ENCODE measurements at places on chromosomes 5 and 9.

DNA sequence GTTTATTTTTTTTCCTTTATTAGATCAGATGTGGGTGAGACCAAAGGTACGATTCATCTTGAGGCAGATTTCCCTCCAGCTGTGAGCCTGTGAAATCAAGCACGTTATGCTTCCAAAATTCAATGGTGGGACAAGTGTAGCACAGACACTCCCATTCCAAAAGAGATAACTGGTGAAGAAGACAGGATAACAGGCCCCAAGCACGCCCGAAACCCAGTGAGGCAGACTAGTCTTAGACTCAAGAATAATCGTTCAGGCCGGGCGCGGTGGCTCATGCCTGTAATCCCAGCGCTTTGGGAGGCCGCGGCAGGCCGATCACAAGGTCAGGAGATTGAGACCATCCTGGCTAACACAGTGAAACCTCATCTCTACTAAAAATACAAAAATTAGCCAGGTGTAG is 36.8 kb upstream of the COL5A1 start:
- no peak for DNase-seq

GRCh38 chr5:173108914-173109313 is 35.4 kb upstream of the BNIP1 start:
- DNase-seq, result no peak

GRCh38 chr5:136037001-136037705 is 8.4 kb downstream of the TGFBI start:
- no peak for DNase-seq

- no peak for DNase-seq
Observed at GRCh38 chr5:135547590-135548254, 12.0 kb upstream of the NEUROG1 start.

- no peak for DNase-seq
Observed at GRCh38 chr5:128665747-128666355, 127.8 kb upstream of the FBN2 start.

GRCh38 chr9:136028760-136029470 is 66.2 kb downstream of the NACC2 start:
- DNase-seq, result no peak

- no peak for DNase-seq
Observed at GRCh38 chr5:6573651-6574101, 59.2 kb downstream of the NSUN2 start.

GRCh38 chr9:113574441-113575262 is 111.1 kb downstream of the RGS3 start:
- no peak for DNase-seq

DNA sequence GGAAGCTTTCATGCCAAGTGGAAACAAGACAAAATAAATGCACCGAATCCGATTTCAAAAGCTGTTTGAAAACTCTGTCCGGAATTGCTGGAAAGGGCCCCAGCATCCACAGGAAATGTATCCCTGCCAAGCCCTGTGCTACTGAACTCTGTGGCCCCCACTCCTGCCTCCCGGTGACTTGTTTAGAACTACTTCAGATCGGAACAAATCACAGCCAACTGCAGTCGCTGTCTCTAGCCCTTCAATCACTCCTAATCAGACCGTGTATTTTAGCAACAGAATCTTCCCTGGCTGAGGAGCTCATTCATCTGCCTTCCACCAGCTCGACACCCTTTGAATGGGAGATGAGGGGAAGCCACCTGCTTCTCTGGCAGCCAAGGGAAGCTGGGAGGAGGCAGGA is 94.1 kb downstream of the KCNIP1 start:
- DNase-seq, result no peak

- DNase-seq, result peak; percentile 24
Observed at GRCh38 chr9:14383294-14383693, 69.4 kb upstream of the NFIB start.

DNA sequence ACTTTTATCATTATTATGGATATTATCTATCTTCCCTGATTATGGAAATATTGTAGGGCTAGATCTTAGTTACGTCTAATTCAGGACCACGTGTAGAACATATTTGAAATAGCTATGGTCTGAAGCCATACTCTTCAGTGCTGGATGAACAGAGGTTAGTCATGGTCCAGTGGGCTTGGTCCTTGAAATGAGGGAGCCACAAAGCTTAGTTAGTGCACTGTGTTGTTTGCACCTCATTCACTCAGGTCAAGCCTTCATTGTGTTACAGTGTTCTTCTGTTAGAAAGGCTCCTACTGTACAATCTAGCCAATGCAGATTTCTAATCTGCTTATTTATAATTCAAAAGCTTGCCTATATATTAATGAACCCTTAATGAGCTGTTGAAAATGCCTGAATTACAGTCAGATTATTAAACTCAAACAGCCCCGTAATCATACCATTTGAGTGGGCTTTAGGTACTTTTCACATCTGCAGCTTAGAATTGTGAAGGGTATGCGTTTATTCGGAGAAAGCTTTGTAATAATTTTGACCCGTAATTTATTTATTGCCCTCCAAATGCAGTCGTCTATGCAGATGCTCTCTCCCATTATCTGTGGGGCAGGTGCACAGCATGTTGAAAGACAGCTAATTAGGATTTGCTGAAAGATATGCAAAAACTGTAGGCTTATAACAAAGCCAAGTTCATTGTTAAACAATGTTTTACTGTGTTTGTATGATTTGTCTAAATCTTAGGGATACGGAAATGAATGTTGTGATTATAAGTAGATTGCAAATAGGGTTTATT is 164.9 kb downstream of the PBX3 start:
- peak; percentile 38 for DNase-seq

GRCh38 chr5:88145611-88146467 is 122.8 kb downstream of the TMEM161B start:
- no peak for DNase-seq

GRCh38 chr5:14179446-14179845 is 36.3 kb downstream of the TRIO start:
- DNase-seq, result no peak

- DNase-seq, result no peak
Observed at GRCh38 chr5:57171816-57172465, 1.9 kb upstream of the GPBP1 start.

- no peak for DNase-seq
Observed at GRCh38 chr9:89518466-89519365, 20.8 kb upstream of the SEMA4D start.

DNA sequence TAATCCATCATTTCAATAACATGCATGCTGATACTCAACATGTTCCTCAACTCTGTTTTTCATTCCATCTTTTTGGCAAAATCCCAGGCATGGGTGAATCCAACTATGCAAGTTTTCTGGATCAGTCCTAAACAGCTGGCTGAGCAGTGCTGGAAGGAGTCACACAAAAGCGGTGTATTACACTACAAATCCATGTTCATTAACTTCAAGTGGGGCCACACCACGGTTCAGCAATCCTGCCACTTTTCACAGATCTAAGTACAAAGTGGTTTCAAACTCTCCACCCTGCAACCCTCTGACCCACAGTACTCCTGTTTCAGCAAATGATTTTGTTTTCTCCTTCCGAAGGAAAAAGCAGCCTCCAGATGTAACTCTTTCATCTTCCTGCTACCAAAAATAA is 222.5 kb downstream of the EPB41L4A start:
- no peak for DNase-seq

DNA sequence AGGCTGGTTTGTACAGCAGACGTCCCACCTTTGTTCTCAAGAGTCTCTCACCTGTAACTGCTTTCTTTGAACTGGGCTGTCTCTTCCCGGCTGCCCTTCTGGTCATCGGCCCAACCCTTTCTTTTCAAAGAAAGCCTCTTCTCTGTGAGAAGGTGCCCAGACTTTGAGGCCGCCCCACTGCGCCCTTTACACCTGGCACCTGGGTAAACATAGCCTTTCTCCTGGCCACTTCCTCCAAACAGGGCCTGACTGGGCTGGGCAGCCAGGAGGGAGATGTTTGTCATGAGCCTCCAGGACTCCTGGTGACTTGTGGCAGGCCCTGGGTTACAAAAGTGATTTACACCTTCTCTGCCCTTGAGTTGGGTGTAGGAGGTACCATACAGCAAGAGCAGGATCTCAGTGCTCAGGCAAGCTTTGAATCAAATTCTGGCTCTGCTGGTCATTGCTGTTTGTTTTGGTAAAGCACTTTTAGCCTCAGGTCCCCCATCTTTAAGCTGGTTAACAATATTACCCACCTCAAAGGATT is 127.2 kb upstream of the CXCL14 start:
- no peak for DNase-seq

- DNase-seq, result no peak
Observed at GRCh38 chr5:154384480-154385235, 61.1 kb upstream of the SAP30L start.

DNA sequence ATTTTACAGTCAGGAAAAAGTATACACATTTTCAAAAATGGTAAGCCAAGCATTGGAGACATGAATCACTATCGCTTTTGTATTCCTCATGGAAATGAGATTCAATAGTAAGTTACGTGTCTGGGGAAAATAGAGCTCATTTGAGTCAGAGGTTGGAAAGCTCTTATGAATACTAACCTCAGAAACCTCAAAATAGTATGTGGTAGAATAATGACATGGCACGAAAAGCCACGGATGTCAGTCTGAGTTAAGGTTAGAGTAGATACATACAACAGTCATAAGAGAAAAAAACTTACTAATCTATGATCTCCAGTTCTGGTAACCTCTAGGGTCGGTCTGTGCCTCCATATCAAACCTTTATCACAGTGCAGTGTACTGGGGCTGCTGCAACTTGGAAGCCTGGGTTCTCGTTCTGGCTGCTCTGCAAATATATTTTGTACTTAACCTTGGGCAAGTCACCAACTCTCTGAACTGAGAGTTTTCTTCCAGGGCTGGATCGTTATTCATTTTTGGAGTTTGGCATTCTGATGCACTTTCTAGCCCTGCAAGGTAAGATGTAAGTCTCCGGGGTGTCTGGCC is 31.8 kb downstream of the MAP1B start:
- DNase-seq, result no peak

DNA sequence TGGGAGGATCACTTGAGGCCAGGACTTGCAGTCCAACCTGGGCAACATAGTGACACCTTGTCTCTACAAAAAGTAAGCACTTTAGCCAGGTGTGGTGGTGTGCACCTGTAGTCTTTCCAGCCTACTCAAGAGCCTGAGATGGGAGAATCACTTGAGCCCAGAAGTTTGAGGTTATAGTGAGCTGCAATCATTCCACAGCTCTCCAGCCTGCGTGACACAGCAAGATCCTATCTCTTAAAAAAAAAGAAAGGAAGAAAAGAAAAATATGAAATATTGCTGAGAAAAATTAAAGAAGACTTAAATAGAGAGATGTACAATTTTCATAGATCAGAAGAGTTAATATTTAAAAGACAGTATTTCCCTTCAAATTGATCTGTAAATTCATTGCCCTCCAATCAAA is 76.4 kb downstream of the SMIM15 start:
- no peak for DNase-seq

GRCh38 chr5:141840280-141840812 is 37.9 kb downstream of the PCDH1 start:
- no peak for DNase-seq

GRCh38 chr9:130040984-130041647 is 1.9 kb downstream of the FNBP1 start:
- no peak for DNase-seq

DNA sequence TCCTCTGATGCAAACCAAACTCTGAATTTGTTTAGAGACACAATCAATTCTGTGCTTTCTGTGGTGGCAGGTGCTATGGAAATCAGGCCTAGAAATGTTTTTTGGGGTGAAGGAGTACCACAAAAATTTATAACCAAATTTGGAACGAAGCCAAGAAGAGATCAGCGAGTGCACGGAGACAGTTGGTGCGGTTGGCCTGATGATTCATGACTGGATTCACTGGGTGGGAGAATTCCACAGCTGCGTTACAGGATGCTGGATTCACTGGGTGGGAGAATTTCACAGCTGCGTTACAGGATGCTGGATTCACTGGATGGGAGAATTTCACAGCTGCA is 135.6 kb upstream of the IRX4 start:
- DNase-seq, result no peak

DNA sequence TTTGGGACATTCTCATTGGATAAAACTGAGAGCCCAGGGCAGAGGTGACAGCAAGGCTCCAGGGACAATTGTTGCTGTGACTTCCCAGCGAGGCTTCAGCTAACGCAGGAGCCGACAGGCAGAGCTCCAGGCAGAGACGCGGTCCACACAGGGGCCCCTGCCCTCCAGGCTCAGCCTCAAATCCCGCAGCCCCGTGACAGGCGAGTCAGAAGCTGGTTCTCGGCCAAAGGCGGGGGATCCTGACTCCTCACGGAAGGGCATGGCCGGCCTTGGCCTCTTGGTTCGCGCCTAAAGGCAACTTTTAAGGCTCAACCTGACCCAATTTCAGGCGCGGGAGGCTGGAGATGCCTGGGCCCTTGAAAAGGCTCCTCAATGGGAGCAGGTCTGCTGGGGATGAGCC is 21.3 kb downstream of the SLC12A7 start:
- no peak for DNase-seq

- no peak for DNase-seq
Observed at GRCh38 chr5:42636425-42636824, 120.2 kb upstream of the CCDC152 start.

GRCh38 chr5:102048940-102049339 is 247.1 kb downstream of the SLCO4C1 start:
- DNase-seq, result peak; percentile 7

- no peak for DNase-seq
Observed at GRCh38 chr9:137130176-137130755, 8.7 kb upstream of the GRIN1 start.

DNA sequence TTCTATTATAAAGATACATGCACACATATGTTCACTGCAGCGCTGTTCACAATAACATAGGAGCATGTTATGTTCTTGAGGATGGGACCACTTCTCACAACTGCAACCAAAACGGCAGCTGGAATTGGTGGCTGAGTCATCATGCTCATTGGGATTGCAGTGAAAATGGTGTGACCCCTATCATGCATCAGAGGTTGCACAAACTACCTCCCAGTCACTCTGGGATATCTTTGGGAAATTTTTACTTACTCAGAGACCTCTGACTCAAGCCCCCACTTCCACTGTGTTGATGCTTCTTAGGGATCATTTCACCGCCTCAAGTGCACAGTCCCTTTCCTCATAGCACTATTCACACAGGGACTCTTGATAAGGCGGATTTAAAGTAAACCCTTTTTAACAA is 474.1 kb downstream of the BNC2 start:
- no peak for DNase-seq

GRCh38 chr5:21802869-21803490 is 1050.2 kb downstream of the CDH12 start:
- peak; percentile 63 for DNase-seq

Data from NCI-H1694 (cell line).